ENCODE measurements at places on chromosomes 5 and 9. TPM values are rescaled to one million over a fixed set of nuclear protein-coding genes. Genes with fewer than 3 reads are reported as not detected.

- no peak for DNase-seq
These were observed 26.7 kb downstream of the NCBP1 start for GRCh38 chr9:97660340-97660739.

- no peak for DNase-seq
These were observed 4.3 kb downstream of the PRDM12 start for GRCh38 chr9:130668659-130669058.

DNA sequence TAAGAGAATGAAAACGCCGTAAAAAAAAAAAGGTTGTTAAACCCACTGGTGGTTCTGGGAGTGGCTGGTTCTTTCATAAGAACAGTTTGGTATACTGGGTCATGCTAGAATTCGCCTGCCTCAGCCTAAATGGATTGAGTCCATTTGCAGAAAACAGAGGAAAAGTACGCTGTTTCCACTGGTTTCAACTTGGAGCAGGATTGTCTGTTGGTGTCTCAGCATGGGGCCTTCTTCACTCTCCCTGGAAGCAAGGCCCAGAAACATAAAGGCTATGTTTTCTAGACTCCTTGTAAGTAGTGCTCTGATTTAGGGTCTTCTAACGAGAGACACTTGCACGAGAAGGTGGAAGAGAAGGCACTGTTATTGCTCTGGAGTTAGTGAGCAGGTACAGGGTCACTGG lies 116.9 kb upstream of the MTAP start:
- no peak for DNase-seq

- no peak for DNase-seq
These were observed 154.1 kb upstream of the PAPPA start for GRCh38 chr9:115999498-115999897.

DNA sequence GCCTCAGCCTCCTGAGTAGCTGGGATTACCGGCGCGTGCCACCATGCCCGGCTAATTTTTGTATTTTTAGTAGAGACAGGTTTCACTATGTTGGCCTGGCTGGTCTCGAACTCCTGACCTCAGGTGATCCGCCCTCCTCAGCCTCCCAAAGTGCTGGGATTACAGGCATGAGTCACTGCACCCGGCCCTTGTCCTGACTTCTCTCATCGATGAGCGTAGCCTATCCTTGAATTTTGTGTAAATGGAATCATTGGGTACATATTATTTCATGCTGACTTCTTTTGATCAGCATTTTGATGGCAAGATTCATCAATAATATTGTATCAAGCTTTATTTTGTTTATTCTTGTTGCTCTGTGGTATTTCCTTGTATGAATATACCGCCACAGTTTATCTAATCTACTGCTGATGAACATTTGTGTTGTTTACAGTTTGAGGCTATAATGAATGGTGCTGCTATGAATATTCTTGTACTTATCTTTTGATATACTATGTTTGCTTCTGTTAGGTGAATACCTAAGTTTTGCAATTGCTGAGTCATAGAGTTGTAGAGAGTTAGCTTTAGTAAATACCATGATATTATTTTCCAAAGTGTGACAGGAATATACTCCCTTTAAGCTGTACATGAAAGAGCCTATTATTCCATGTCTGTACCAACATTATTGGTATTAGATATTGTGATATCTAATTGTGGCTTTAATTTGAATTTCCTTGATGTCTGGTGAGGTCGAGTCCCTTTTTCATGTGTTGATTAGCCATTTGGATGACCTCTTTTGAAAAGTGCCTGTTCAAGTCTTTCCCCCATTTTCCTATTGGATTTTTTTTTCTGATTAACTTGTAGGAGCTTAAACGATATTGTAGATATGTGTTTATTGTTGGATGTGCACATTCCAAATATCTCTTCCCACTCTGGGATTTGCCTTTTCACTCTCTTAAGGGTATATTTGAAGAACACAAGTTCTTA lies 107.5 kb downstream of the RGS3 start:
- no peak for DNase-seq

DNA sequence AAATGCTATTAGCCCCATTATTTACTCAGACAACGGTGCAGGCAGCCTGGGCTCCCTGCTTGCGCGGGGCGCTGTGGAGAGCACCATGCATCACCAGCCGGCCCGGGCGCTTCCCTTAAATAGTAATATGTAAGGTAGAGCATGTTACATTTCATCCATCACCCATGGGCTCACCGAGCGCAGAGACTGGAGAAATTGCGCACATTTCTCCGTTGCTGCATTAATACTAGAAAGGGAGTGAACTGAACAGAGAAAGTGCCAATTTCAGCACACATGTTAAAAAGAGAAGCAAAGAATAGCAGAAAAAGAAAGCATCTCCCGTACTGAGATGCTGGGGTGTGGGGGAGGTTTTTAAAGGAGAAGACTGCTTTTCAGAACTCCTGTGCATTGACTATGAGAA lies 400.3 kb downstream of the ZSWIM6 start:
- no peak for DNase-seq

DNA sequence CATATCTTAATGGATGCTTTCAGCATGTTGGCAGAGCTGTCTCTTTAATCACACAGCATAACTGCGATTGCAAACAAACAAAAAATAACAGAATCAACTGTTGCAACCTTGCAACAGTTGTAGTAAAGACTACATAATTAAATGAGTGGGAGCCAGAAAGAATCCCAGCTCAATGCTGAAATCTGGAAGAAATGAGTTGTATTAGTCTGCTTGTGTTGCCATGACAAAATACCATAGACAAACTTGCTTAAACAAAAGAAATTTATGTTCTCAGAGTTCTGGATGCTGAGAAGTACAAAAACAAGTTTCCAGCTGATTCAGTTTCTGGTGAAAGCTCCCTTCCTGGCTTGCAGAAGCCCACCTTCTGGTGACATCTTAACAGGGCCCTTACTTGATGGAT lies 260.9 kb upstream of the TUSC1 start:
- no peak for DNase-seq

DNA sequence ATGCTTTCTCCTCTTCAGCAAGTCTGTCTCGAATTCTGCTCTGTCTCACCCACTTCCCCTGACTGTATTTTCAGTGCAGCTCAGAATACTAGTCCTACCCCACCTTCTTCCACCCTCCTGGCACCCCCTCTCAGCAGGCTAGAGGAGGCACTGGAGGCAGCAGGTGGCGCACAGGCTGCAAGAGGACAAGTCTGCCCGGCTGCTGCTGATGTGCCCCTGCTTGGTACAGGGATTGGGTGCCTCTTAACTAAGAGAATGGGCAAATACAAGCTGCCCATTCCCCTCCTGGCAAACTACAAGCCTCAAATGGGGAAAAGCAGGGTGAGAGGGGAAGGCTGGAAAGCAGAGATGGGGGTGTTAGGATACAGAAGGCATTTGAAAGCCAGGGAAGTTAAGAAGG lies 5.1 kb downstream of the TLN1 start:
- peak; percentile 75 for DNase-seq

GRCh38 chr5:148979083-148979723 lies 83.7 kb downstream of the SH3TC2 start:
- DNase-seq, result no peak

GRCh38 chr9:121837113-121837961 lies 185.9 kb downstream of the DAB2IP start:
- DNase-seq, result no peak

GRCh38 chr9:136786451-136786850 lies 4.7 kb upstream of the TMEM141 start:
- no peak for DNase-seq

GRCh38 chr9:131674425-131675421 lies 65.2 kb downstream of the RAPGEF1 start:
- DNase-seq, result no peak

DNA sequence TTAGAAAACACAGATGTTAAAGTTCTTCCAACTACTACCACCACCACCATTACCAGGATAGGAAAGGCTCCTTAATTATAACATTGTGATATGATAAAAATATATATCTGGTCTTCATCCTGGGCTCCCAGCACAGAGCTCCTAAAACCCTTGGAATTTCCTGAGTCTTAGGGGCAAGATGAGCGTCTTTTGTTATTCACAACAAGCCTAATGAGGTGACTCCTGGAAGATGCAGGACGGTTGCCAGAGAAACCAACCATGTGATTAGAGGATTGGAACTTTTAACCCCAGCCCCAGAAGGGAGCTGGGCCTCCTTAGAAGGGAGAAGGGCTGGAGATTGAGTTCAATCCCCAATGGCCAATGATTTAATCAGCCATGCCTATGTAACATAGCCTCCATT lies 148.0 kb upstream of the ADRA1B start:
- DNase-seq, result no peak

GRCh38 chr5:103133231-103133630 lies 13.1 kb downstream of the PPIP5K2 start:
- DNase-seq, result no peak

The GPRIN1 gene
- polyA plus RNA-seq, result 0.82 TPM

The PCDHGC4 gene
- 0.05 TPM for polyA plus RNA-seq

The ESM1 gene
- polyA plus RNA-seq, result 0.62 TPM

Data from thymus (tissue), 14 donors.